Glomerular endothelial cell (primary cell): ENCODE measurements at places on chromosomes 4 and X.

GRCh38 chr4:7341491-7342222 lies 93.1 kb downstream of the PSAPL1 start:
- no peak for DNase-seq

DNA sequence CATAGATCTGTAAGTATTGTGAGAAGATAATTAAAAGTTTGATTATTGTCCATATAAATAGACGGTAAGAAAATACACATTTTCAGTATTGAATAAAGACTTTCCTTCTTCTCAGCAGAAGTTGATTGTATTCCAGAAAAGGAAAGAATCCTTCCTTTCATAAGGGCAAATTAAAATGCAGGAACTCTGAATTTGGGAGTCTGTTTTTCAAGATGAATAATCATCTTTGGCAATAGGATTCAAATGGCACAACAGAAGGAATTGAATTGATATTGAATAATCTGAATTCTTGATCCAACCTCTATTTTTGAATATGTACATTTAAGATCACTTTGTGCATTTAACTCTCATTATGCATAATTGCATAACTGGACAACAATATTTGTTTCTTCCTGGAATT lies 149.3 kb downstream of the DMD start:
- no peak for DNase-seq

DNA sequence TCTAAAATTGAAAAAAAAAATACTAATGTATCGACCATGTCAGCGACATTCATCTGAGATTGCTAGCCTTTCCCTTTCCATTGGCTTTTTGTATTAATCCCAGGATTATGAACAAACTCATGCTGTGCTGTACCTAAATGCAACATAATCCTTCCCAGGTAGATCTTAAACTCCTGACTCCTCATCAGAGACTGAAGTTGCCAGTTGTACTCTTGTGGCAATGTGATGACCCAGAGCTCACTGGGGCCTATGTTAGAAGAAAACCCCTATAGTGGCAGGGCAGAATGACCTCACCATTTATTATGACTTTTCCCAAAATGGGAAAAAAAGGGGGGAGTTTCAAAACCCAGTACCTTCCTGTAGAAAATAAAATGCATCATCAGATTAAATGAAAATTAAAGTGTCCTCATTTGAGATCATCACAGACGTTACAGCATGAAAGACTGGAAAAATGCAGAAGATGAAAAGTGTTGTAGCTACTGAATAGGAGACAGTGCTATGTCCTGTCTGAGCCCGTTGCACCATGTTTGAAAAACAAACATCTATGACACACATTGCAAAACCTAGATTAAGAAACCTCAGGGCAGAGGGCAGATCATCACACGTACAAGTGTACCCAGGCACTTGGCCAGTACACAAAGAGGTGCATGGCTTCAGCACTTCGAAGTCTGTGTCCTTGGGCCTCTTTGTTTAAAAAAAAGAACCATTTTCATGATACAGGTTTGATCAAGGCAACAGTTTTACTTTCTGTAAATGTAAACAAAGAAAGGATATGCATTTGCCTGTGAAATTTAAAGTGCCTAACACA lies 6.8 kb upstream of the ACSL4 start:
- DNase-seq: no peak

DNA sequence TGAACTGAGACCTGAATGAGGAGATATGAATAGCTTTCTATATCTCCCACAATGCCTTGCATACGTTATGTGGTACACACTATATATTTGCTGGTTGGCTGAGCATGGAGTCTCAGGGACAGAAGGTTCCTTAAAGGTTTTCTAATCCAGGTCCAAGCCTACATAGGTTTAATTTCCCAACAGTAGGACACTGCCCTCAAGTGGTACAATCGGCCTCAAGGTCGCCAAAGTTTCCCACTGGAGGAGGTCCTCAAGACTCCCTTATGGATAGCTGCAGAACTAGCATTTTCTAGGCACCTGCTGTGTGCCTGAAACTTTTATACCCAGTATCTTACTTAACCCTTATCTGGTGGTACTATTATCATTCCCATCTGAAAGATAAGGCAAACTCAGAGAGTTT lies 21.0 kb upstream of the EFNB1 start:
- DNase-seq: no peak
